ENCODE measurements at places on chromosomes 16 and 17.

- DNase-seq: no peak
Observed at GRCh38 chr16:14538604-14539003, 91.5 kb downstream of the PARN start.

DNA sequence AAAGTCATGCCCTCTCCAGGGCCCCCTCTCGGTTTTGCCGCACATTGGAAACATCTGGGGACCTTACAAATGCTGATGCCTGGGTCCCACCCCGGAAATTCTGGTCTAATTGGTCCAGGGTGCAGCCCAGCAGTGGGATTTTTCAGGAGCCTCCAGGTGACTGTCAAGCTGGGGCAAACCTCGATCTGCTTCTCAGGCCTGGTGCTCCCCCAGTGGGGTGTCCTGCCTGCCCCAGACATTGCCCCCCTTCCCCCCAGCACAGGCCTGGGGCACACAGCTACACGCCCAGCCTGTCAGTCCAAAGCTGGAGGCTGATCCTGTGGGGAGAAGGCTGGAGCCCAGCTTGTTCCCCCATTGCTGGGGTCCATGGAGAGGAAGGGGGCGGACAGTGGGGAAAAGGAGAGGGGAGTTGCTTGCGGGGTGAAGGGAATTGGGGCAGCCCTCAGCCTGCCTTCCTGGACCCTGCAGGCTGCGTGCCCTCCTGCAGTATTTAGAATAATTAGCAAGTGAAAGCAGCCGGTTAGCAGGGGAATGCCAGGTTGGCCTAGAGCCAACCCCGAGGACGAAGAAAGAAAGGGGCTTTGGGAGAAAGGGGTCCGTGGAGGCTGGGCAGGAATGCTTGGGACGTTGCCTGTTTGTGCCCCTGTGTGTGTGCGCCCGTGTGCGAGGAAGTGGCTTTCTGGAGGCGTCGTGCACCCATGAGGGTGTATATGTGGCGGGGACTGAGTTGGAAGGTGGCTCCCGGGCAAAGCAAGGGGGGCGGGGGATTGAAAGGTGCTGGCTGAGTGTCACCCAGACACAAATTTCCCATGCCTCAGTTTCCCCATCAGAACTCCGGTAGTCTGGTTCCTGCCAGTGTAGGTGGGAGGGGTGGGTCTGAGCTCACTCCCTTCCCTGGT is 5.9 kb downstream of the FOXJ1 start:
- DNase-seq: peak; percentile 81

DNA sequence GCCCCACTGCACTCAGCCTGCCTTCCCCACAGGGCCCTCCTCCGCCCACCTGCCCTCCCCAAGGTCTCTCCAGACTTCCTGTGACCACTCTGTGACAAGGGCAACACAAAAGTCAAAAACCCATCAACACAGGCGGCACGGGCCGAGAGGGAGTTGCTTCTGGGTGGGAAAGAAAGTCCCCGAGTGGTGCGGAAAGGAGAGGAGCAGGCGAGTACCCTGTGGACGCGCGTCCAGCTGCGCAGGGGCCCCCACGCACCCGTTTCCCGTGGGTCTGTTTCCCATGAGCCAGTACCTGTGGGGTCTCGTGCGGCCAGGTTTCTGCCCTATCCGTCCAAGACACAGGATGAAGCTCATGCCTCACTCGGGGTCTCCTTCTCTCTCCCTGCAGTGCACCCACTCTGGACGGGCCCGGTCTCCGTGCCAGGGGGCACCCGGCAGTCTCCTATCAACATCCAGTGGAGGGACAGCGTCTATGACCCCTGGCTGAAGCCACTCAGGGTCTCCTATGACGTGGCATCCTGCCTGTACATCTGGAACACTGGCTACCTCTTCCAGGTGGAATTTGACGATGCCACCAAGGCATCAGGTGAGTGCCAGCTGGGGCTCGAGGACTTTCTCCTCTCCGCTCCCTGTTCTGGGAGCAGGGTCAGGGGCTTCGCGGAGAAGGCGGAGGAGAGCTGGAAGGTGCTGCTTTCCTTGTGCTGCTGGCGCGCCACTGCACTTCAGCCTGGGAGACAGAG is 12.2 kb downstream of the CD2BP2 start:
- no peak for DNase-seq

DNA sequence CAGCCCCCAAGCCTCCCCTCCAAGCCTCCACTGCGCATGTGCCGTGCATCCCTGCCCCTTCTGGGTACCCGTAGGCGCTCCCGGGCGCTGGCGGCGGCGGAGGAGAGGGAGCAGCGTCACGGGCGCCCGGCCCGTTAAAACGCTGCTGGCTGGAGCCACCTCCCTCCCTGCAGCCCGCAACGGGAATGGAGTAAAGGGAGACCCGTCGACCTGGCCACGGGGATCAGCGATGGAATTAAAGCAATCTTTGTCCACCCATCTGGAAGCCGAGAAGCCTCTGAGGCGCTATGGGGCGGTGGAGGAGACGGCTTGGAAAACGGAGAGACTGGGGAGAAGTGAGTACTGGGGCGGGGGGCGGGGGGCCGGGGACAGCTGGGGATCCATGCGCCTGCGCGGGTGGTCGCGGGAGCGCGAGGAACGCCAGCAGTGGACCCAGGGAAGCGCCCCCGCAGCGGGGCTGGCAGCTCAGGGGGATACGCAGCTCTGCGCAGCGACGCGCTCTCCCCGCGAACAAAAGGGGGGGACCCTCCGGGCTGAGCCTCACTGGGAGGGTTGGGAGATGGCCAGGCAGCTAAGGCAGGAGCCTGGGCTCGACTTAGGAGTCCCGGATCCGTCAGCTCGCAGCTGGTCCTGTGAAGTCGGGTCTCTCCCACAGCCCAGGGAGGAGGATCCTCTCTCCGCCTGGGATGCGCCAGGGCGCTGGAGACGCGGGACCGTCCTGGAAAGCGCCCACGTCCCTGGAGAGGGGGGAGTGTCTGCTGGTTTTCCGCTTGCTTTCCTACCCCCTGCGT is at the start of gene BMERB1:
Gene BMERB1, plus strand, starts transcription at position 164 of the 791 bp plus-strand sequence. Its CDS starts 66 bp downstream, at position 230.
- DNase-seq: no peak

DNA sequence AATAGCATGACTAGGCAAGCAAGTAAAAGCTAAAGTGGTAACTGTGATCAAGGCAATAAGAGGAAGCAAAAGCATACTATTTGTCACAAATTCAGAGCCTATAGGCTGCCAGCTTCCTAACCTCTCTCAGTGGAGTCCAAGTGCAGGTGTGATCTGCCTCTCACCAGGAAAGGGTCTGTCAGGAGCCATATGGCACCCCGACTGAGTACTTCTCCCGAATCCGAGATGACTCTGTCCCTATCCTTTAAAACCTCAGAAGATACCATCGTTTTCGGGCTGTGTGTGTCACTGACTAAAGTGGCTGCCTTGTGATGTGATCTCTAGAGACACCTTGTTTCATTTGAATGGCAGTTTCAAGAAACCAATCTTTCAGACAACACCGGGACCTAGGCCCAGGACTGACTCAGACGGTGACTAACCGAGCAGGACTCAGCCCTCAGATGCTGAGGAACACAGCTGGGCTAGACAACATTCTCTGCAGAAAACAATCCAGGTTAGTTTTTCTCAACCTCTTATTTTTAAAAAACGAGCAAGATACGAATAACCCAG is 63.6 kb downstream of the SMG6 start:
- DNase-seq: no peak

GRCh38 chr17:39036009-39036408 is 68.8 kb upstream of the FBXO47 start:
- DNase-seq: no peak

- DNase-seq: no peak
Observed at GRCh38 chr17:7147772-7148171, 31.4 kb downstream of the ASGR1 start.

GRCh38 chr17:45580924-45581323 is 90.4 kb upstream of the PLEKHM1 start:
- no peak for DNase-seq

DNA sequence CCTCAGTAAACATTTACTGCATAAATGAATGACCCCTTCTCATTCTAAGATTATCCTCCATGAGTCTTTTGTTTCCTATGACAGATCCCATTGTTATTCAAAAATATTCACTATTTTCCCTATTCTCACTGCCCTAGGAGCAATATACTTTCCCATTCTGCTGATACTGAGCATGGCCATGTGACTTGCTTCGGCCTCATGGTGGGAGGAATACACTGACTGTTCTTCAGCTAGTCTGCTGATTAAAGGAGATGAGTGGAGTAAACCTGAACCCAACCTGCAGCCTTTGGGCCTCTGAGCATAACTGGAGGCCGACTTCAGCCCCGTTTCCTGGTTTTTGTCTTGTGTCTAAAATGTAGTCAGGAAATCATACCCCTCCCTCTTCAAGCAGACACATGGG is 531.8 kb upstream of the SALL1 start:
- no peak for DNase-seq

DNA sequence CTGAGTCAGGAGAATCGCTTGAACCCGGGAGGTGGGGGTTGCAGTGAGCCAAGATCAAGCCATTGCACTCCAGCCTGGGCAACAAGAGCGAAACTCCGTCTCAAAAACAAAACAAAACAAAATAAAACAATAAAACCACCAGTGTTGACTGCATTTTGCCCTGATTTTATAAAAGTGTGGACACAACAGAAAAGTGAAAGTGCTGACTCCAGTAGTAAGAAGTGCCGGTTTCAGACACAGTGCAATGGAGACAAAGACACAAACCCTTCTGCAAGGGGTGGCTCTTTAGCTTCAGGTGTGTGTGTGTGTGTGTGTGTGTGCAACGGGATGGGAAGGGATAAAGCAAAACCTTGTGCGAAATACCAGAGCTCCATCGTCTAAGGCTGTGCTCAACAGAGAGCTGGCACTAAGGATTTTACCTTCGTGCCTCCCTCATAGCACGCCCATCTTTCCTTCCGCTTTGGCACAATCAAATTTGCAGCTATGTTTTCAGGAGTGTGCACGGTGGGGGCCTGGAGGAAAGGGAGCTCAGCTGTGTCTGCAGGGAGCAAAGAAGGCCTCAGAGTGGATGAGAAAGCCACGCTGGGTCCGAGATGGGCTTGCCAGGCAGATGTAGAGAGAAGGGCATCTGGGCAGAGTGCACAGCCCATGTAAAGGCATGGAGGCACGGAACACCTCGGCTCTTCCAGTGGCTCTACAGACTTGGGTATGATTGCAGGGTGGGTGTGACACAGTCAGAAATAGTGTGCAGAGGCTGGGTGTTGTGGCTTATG is 15.5 kb downstream of the MXRA7 start:
- DNase-seq: no peak

- no peak for DNase-seq
Observed at GRCh38 chr17:42917236-42917603, 16.6 kb downstream of the G6PC1 start.

GRCh38 chr16:50371936-50372595 is 3.3 kb upstream of the BRD7 start:
- DNase-seq: no peak

GRCh38 chr17:41648411-41649195 is 24.2 kb upstream of the KRT17 start:
- peak; percentile 96 for DNase-seq

DNA sequence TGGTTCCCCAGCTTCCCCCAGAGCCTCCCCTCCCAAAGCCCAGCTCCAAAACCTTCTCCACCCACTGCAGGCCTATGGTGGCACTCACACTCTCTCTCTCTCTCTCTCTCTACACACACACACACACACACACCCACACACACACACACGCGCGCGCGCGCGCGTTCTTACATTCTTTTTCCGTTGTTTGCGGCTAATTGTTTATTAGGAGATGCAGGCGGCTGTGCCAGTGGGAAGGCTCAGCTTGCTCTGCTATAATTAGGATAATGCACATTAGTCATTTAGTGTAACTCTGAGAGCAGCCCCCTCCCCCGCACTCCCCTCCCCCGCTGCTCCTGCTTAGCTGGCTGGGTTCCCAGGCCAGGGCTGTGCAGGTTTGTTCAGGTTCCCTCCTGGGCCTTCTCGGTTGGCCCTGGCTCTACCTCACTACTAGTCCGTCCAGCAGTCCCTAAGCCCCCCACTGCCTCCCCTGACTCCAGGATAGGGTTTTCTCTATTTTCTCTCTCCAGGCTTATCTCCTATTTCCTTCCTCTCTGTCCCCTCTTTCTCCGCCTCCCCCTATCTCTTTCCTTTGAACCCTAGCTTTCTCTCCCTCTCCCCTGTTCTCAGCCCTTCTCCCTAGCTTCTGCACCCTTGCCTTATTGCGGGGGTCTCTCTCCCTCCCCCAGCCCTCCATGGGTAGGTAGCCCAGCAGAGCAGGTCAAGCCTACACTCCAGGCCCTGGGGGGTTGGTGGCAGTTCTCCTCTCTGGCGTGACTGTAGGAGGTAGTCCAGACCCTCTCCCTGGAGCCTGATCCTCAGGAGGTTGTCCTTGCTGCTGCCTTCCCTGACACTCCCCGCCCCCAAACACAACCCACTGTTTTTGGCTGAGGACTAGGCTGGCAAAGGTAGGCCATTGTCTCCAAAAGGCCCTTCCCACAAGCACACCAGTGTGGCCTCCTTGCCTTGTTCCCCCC is 34.0 kb downstream of the TMEM132E start:
- DNase-seq: peak; percentile 54

- DNase-seq: no peak
Observed at GRCh38 chr17:28267720-28268609, 51.0 kb upstream of the TMEM97 start.

GRCh38 chr17:21278450-21279197 is 5.9 kb upstream of the MAP2K3 start:
- DNase-seq: no peak

DNA sequence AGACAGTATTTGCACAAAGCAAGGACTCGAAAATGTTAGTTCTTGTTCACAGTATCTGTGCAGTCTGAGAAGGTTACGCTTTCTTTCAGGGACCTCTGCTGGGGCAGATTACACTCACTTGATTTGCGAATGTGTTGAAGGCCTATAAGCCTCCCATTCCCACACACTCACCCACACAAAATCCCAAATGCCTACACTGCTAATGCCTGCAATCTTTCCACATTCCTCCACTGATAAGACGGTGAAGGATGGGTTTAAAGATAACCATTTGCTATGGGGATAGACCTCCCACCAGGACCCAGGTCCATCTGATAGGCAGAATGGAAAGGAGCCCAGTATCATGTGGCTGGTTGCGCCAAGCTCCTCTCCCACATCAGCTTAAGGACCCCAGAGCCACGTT is 394.9 kb upstream of the SALL1 start:
- no peak for DNase-seq

DNA sequence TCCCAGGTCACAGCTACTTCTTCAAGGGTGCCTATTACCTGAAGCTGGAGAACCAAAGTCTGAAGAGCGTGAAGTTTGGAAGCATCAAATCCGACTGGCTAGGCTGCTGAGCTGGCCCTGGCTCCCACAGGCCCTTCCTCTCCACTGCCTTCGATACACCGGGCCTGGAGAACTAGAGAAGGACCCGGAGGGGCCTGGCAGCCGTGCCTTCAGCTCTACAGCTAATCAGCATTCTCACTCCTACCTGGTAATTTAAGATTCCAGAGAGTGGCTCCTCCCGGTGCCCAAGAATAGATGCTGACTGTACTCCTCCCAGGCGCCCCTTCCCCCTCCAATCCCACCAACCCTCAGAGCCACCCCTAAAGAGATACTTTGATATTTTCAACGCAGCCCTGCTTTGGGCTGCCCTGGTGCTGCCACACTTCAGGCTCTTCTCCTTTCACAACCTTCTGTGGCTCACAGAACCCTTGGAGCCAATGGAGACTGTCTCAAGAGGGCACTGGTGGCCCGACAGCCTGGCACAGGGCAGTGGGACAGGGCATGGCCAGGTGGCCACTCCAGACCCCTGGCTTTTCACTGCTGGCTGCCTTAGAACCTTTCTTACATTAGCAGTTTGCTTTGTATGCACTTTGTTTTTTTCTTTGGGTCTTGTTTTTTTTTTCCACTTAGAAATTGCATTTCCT is 3.4 kb upstream of the LPCAT2 start:
- DNase-seq: no peak

GRCh38 chr17:78132084-78132676 is 1.6 kb downstream of the TMC8 start:
- DNase-seq: peak; percentile 69

GRCh38 chr17:37743875-37744632 is 805 bp downstream of the HNF1B start:
- no peak for DNase-seq

GRCh38 chr17:50763716-50764475 is 3.4 kb downstream of the ANKRD40CL start:
- DNase-seq: no peak

All from H1 (cell line).